ENCODE measurements at places on chromosomes 7 and 10. TPM values are rescaled to one million over a fixed set of nuclear protein-coding genes. Genes with fewer than 3 reads are reported as not detected.

Gene AKR1C3
- total RNA-seq = 20.6 TPM

Gene OPN1SW
- not detected for total RNA-seq

Gene HOXA2
- 0.59 TPM for total RNA-seq

Gene SMO
- total RNA-seq = 6.0 TPM

Gene KNDC1
- total RNA-seq = not detected

Gene NCAPG2
- total RNA-seq = 2.8 TPM

Gene WIPF3
- total RNA-seq = 18.5 TPM

Gene IPMK
- 10.8 TPM for total RNA-seq

Gene EN2
- total RNA-seq = 0.73 TPM

Gene RELN
- 0.20 TPM for total RNA-seq

Gene AOAH
- 0.99 TPM for total RNA-seq

Gene KIF5B
- total RNA-seq = 103 TPM
